ENCODE measurements at places on chromosomes 7 and 10. TPM values are rescaled to one million over a fixed set of nuclear protein-coding genes. Genes with fewer than 3 reads are reported as not detected.

- DNase-seq, result no peak
Observed at GRCh38 chr7:159160450-159160849, 15.8 kb upstream of the VIPR2 start.

DNA sequence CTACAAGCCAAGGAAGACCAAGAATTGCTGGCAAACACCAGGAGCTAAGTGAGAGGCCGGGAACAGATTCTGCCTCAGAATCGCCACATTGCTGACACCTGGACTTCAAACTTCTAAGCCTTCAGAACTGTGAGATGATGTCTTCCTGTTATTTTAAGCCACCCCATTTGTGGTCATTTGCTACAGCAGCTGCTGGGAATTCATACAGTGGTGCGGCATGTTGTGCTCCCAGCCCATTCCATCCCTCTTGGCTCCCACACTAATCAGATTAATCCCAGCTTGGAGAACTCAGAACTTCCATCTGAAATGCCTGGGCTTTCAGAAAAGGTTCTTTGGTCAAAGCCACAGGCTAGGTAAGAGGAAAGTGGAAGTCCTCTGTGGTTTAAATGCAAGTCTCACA is 24.9 kb downstream of the TCAF1 start:
- DNase-seq, result no peak

DNA sequence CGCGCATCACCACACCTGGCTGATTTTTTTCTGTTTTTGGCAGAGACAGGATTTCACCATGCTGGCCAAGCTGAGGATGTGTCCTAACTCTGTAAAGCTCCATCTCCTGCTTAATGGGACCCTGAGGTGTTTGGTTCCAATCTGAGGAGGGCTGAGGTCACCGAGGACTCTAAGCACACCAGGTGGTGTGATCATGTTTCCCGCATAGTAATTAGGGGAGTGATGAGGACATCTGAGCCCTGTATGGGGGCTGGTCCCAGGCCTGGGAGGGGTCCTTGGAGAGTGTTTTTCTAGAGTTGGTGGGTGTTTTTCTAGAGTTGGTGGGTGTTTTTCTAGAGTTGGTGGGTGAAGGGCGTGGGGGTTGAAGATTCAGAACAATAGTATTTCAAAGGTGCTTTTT is 3.0 kb upstream of the ABHD11 start:
- DNase-seq, result no peak

Gene RASSF4
- total RNA-seq, result 1.5 TPM

GRCh38 chr10:51090190-51090589 is 15.9 kb downstream of the PRKG1 start:
- no peak for DNase-seq

- no peak for DNase-seq
Observed at GRCh38 chr7:99639267-99639666, 22.5 kb downstream of the ZSCAN25 start.

Gene LRMDA
- total RNA-seq, result not detected

GRCh38 chr7:1853986-1854865 is 184.1 kb downstream of the ELFN1 start:
- peak; percentile 42 for DNase-seq

Gene EPHA1
- 1.8 TPM for total RNA-seq

GRCh38 chr7:22895828-22896165 is 73.1 kb upstream of the TOMM7 start:
- DNase-seq, result no peak
